ENCODE measurements at places on chromosomes 11 and 22.

DNA sequence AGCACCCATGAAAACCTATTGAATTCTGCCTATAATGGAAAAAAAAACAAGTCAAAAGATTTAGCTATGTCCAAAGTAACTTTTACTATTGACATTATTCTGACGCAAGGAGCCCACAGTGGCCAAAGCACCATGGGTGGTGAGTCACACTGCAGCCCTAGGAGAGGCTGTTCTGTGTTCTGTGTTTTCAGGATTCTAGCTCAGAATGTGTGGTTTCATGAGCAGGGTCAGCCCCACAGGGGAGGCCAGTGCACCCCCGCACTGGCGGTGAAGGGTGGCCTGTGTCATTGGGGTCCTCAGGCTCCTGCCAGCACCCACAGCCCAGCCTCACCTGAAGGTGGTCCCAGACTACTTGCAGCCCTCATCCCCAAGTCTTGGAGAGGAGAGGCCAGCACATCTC lies 112.2 kb downstream of the BRD1 start:
- peak; percentile 2 for DNase-seq

GRCh38 chr11:67354075-67355022 lies 1.0 kb upstream of the POLD4 start:
- DNase-seq: peak; percentile 99

DNA sequence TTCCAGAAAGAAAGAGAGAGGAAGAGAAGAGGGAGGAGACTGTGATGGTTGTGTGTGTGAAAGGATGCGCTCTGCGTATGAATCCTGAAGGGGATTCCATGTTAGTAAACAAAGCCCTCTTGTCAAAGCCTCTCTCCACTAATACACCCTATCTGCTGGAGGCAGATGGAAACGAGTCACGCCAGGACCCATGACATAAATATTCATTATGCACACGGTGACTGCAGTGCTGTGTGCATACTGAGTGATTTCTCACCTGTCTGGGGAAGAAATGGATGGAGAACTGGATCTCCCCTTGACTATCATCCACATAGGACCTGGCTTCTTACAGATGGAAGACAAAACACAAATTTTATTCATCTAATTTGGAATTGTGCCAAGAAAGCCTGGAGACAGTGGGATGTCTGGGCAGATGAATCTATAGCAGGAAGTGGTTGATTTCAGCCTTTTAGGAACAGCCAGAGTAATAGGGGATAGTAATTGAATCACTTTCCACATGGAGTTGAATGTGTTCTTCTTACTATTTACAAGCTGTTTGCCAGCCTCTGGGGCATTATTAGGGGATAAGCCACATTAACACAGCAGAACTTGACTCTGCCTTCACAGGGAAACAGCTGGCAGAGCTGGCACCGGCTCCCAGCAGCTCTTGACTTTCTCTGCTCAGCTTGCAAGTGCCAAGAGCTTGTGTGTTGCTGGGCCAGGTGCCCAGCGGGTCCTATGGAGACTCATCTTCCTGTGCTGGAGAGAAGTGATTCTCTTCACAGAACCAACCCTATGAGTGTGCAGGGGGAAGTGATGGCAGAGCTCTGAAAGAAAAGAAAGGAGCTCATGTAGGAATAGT lies 9.0 kb downstream of the MTNR1B start:
- DNase-seq: peak; percentile 37

DNA sequence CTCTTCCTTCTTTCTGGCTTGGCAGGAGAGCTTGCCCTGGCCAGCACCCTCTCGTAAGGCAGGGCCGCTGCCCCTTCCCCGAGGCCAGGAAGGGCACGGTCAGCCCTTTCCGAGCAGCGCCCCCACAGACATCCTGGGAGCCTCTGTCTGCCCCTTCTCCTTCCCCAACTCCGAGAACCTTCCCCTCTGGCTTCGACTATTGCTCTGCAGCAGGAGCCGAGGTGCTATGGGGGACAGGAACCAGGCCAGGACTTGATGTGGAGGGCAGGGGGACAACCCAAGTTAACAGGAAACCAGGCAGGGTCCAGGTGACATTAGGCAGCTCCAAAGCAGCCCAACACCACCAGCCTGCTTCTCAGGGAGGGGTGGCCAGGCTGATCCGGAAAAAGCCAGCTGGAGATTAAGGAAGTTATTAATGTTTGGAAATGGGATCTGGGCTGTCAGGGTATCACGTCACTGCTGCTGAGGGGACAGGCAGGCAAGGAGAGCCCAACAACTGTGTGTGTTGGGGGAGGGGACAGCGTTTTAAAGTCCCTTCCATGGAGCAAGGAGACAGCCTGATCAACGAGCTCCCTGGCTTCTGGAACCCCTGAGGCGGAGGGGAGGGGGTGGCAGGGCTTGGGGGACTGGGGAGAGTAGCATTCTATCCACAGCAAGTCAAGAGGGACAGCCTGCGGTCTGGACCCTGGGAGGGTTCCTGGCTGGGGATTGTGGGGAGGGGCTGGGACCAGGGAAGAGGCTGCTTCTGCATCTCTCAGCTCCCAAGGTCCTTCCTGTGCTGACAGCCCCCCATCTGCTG lies 27.3 kb downstream of the SYT7 start:
- no peak for DNase-seq

DNA sequence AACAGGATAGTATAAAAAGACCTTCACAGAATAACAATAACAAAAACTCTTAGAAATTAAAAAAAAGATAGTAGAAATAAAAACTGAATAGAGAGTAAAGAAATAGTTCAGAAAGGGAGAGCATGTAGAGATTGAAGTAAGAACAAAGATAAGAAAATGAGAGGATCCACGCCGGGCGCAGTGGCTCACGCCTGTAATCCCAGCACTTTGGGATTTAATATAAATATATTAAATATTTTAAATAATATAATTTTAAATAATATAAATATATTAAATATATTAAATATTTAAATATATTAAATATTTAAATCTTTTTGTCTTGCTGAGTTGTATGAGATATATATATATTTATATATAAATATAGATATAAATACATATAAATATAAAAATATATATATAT lies 11.0 kb downstream of the APOA4 start:
- no peak for DNase-seq

DNA sequence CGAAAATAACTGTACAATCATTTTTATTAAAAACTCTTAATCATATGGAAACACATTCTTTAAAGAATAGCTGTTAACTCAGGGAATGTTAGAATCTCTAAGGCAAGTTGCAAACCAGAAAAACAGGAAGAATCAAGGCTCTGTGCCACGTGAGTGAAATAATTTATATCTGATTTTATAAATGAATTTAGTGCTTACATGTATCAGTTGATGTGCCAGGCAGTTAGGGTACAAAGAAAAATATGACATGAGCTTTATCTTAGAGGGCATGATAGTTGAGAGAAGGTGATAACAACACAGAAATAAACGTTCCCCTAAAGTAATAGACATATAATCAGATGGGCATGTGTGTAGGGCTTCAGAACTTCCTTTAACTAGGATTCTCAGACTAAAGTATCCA lies 734.5 kb upstream of the CCDC179 start:
- no peak for DNase-seq

DNA sequence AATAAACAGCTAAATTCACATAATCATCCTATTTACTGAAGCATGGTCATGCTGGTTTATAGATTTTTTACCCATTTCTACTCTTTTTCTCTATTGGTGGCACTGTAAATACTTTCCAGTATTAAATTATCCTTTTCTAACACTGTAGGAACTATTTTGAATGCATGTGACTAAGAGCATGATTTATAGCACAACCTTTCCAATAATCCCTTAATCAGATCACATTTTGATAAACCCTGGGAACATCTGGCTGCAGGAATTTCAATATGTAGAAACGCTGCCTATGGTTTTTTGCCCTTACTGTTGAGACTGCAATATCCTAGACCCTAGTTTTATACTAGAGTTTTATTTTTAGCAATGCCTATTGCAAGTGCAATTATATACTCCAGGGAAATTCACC lies 10.7 kb downstream of the RAG1 start:
- DNase-seq: no peak

DNA sequence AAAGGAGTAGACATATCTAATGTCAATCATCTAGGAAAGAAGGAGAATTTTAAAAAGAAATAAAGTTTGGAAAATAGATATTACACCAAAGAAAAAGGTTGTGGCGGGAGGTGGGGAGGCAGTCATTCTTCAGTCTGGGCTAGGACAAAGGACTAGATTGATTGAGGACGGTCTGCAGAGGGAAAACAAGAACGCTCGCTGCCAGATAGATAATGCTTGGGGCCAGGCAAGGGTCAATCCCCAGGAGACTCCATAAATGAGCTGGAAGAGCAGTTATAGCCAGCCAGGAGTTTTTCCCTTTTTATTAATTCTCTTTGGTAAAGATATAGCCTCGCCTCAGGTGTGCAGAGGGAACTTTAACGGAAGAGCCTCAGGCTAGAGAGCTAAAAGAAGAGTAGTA lies 6.3 kb downstream of the TRPC6 start:
- no peak for DNase-seq

- no peak for DNase-seq
These were observed 33.1 kb downstream of the LRFN4 start for GRCh38 chr11:66889960-66890359.

GRCh38 chr11:93059117-93059957 lies 89.9 kb downstream of the MTNR1B start:
- peak; percentile 71 for DNase-seq

- peak; percentile 96 for DNase-seq
These were observed 42.0 kb upstream of the HORMAD2 start for GRCh38 chr22:30038219-30038618.

GRCh38 chr11:133547808-133548494 lies 15.7 kb upstream of the OPCML start:
- no peak for DNase-seq

DNA sequence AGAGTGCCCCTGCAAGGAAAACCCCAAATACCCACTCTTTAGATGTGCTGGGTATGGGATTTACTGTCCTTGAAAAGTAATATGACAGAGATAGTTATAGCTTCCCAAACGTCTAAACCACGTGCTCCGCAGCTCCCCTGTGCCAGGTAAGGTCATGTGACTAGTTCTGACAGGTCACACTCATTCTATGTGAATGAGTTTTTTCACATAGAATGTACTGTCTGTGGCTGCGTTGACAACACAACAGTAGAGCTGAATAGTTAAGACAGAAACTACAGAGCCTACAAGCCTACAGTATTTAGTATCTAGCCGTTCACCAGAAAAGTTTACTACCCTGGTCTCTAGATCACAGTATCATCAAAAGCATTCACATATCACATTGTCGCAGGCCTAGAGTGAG lies 236.2 kb downstream of the ETS1 start:
- DNase-seq: no peak

DNA sequence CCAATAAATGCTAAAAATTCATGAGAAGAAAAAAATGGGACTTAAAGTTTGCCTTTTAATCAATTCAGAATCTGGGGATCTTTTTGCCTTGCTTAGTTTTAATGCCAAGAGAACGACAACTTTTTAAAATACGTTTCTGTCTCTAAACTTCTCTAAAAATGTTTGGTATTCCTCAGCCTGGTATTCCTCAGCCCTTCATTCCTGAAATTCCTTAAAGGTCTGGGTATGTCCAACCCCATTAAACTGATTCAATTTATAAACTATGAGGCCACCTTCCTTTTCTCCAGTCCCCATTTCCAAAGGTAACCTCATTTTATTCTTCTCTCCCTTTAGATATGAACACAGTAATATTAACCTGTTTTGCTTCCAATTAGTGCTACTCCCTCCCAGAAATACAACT lies 16.6 kb downstream of the POLA2 start:
- no peak for DNase-seq

DNA sequence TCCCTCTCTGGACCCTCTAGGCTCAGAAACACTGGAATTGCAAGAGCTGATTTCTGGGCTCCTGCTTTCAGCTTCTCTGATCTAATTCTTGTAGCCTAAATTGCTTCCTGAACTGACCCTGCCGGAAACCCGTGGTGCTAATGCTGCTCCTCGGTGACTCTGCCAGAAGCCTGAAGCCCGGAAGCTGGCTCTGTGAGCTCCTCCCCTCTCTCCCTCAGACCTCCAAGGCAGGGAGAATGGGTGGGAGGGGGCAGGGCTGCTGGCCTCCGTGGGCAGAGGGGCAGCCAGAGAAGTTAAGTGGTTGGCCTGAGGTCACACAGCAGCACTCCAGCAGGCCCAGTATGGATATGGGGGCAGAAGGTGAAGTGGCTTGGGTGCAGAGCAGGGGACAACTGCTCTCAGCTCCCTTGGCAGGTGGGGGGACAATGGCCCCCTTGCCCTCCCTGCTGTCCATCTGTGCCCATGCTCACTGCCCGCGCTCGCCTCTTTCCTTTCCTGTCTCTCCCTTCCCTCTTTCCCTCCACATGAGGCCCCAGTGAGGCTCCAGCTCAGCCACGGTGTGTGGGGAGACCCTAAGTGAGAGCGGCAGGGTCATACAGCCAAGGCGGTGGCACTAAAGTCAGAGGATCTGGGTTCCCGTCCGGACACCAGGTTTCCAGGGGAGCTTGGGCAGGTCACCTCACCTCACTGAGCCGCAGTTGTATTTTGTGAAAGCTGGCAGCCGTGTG lies 16.2 kb downstream of the CAPN5 start:
- peak; percentile 48 for DNase-seq

- no peak for DNase-seq
These were observed 267.4 kb upstream of the ISX start for GRCh38 chr22:34798605-34799004.

GRCh38 chr11:92569726-92570125 lies 345.1 kb downstream of the FAT3 start:
- DNase-seq: no peak

- DNase-seq: no peak
These were observed 85.1 kb upstream of the USP47 start for GRCh38 chr11:11756718-11757117.

GRCh38 chr11:17694494-17695110 lies 24.8 kb upstream of the MYOD1 start:
- no peak for DNase-seq

GRCh38 chr11:70886676-70887541 lies 365.5 kb downstream of the SHANK2 start:
- no peak for DNase-seq

DNA sequence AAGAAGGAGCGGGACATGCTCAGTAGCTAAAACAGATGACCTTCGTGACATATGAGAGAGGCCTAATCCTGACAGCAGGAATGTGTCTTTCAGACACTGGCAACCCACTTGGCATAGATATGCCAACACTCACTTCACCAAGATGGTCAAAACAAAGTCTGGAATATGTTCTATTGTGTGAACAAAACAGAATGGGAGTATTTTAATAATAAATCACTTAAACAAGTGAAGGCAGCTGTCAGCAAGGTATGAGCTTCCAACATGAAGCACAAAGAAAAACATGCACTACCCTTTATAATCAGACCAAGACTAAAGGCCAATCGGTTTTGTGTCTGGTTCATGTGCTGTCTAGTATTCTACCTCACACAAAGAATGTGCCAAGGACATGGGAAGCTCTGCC lies 23.1 kb downstream of the CCDC34 start:
- no peak for DNase-seq

- no peak for DNase-seq
These were observed 1.5 kb upstream of the CD151 start for GRCh38 chr11:831118-831864.

GRCh38 chr11:120625565-120625964 lies 114.0 kb downstream of the GRIK4 start:
- DNase-seq: no peak

All from fibroblast of mammary gland (primary cell).